ENCODE measurements at places on chromosomes 2 and 18.

DNA sequence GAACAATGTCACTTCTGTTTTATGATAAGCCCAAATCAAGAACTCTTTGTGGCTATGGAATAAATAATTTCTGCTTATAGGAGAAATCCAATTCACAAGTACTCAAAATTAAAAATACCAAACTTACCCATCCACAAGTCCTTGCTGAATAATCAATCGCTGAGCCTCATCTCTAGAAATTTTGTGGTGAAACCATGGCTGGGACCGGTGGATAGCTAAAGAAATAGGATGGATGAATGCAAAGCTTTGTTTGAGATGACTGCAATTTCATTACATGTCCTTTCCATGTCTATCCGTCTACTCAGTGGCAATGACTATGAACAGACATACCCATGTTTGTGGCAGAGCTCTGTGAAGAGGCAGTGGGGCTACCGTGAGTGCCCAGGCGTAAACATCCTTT, 124.4 kb downstream of the GRB14 start:
- DNase-seq: no peak

- no peak for DNase-seq
These were observed 398.7 kb upstream of the SALL3 start for GRCh38 chr18:78580835-78581339.

- DNase-seq: no peak
These were observed 118.2 kb downstream of the ZNF516 start for GRCh38 chr18:76376668-76377358.

DNA sequence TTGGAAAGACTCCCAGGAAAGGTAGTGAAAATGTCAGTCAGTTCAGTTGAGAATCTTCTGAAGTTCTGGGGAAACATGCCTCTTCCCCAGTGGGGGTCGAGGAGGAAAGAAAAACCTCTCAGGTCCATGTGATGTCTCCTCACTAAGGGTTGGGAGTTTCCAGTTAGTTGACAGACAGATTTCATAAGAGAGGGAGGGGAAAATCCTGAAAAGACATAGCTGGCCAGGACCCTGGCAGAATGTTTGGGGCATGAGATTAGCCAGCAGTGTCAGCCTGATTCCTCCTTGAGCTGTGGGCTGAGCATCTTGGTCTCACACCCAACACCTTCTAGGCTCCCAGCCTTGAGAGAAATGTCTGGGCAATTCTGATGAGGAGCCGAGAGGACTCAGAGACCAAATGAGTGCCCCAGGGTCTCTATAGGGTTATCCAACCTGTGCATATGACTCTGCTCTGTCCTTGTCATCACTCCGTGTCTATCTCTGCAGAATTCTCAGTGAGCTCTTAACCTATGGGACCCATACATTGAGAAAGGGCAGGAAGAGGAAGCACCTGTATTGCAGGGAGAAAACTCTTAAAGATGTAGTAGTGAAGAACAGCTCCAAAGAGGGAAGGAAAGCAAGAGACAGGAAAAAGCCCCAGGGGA, 13.9 kb downstream of the BMP10 start:
- no peak for DNase-seq

GRCh38 chr2:46010223-46010924, 286.8 kb upstream of the EPAS1 start:
- DNase-seq: no peak

DNA sequence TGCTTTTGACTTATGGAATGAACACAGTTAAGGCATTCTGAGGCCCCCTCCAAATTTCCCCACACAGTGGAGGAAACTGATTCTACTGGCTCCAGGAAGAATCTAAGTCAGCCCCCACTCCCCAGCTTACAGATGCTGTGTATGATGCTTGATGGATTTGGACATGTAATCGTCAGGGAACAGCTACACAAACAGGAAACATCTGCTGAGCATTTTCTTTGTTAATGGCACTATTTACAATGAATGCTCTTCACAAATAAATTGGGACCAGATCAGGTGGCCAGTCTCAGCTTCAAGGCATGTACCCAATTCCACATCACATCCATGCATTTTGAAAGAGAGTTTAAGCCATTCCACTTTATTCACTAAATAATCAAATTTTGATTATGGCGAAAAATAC, 562.3 kb downstream of the SOX11 start:
- no peak for DNase-seq

GRCh38 chr18:78123144-78123909, 856.3 kb upstream of the SALL3 start:
- DNase-seq: no peak

- DNase-seq: no peak
These were observed 38.4 kb upstream of the DTNB start for GRCh38 chr2:25711675-25712354.

- DNase-seq: peak; percentile 23
These were observed 3.1 kb downstream of the PAIP2B start for GRCh38 chr2:71223767-71224333.

DNA sequence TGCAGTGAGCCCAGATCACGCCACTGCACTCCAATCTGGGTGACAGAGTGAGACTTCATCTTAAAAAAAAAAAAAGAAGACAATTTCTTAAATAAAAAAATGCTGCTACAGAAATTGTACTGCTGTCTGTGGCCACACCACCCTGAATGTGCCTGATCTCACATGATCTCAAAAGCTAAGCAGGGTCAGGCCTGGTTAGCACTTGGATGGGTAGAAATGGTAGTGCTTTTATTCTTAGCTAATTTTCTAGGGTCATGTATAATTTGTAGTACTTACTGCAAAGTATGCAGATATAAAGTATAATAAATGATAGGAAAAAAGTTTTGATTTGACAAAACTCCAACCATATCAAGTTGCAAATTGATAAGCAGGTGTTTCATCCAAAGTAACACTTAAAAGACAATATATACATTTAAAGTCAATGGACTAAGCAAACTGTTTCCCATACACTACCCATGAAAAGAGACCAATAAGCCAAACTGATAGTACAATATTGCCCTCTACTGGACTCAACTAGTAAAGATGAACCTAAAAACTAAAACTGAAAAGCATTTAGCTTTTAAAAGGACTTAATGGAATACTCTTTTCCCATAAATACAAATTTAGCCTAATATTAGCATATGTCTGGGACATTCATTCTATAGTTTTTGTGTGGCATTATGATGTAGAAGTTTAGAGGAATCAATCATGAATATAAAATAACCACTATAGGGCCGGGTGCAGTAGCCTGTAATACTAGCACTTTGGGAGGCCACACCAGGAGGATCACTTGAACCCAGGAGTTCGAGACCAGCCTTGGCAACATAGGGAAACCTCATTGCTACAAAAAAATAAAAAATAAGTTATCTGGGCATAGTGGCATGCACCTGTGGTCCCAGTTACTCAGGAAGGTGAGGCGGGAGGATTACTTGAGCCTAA, 18.6 kb upstream of the PEX13 start:
- peak; percentile 43 for DNase-seq

DNA sequence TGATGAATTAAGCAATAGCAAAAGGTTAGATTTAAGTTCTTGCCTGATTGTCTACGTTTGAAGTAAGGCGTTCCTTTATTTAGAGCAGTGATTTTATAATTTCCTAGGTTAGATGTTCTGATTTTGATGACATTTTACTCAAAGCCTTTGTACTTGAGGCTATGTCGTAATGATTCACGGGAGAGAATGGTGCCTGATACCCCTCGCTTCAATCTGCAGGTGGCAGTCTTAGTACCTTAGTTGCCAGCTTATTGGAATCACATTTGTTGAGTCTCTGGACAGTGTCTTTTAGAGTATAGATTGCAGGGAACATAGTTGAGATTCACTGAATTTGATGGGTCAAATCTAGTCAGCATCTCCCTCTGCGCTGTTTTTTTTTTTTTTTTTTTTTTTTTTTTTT, 89.5 kb downstream of the BIRC6 start:
- DNase-seq: no peak

DNA sequence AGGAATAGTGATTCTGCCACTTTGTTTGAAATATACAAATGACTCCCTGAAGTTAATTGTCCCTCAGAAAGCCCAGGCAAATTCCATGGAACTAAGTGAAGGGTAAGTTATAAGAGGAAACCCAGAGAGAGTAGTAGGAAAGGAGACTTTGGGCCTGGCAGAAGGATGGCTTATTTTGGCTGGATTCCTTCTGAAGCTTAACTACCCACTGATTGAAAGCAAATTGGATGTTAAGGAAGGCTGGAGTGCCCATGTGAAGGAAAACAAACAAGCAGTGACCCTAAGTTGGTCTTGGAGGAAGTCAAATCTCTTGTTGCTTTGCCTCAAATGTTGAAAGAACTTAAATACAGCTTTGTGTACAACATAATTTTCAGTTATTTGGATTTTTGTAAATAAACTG, 1106.4 kb upstream of the ZEB2 start:
- no peak for DNase-seq

GRCh38 chr18:73318739-73319479, 451.1 kb upstream of the NETO1 start:
- DNase-seq: no peak

DNA sequence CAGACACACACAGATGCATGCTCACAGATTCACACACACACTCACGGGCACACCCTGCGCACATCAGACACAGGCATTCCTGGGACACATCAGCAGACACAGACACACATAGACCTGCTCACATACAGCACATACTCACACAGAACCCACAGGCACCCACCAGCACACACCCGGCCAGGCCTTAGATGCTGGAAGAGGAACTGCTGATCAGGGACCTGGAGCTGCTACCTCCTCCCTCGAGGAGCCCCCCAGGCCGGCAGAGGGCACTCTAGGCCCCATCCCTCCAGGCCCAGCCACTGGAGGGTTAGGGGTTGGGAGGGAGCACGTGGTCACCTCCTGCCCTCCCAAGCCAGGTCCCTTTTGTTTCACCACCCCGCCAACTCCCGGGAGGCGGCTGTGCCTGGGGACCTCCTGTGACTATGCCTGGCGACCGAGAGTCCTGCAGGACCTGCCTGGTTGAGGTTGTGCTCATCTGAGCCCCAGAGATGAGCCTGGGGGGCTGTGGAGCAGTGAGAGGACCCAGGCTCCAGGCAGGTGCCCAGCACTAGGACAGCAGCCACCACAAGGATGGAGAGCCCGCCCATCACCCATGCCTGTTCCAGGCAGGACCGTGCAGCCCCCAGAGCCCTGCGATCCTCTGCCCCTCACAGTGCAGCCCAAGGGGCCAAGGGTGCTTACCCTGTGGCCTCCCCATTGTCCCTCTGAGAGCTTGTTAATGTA, 21.0 kb upstream of the PTMA start:
- peak; percentile 86 for DNase-seq

DNA sequence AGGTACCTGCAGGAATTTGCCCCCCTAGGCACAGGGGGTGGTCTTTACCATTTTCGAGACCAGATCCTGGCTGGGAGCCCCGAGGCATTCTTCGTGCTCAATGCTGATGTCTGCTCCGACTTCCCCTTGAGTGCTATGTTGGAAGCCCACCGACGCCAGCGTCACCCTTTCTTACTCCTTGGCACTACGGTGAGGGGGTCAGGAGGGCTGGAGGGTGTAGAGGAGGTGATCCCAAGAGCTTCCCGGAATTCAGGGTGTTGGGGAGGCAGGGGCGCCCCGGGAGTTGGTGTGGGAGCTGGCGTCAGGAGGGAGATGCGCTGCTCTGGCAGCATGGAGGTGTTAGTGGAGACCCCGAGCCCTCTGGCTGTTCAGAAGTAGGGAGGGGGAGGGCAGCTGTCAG, 3.2 kb downstream of the GMPPA start:
- no peak for DNase-seq

DNA sequence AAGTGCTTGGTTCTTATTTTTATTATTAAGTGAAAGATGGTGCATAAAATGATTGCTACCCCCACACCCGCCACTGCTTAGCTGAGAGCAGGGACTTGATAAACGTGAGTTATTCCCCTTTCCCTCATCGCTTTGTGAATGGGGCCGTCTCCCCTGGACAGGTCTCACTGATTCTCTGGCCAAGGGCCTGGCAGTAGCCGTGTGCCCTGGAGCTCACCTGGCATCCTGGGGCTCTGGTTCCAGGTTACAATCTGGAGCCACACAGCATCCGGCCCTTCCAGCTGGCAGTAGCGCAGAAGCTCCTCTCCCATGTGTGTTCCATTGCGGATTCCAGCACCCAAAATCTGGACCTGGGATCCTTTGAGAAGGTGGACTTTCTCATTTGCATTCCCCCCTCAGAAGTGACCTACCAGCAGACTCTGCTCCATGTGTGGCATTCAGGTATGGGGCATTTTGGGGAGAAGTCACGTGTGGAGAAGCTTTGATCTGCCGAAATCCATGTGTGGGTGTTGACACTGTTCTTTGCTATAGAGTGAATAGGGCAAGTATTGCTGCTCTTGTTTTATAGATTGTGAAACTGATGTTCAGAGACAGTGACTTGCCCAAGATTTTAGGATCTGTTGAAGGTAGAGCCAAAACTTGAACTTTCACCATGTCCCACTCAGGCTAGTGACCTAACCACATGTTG, 63.8 kb downstream of the GREB1 start:
- no peak for DNase-seq

DNA sequence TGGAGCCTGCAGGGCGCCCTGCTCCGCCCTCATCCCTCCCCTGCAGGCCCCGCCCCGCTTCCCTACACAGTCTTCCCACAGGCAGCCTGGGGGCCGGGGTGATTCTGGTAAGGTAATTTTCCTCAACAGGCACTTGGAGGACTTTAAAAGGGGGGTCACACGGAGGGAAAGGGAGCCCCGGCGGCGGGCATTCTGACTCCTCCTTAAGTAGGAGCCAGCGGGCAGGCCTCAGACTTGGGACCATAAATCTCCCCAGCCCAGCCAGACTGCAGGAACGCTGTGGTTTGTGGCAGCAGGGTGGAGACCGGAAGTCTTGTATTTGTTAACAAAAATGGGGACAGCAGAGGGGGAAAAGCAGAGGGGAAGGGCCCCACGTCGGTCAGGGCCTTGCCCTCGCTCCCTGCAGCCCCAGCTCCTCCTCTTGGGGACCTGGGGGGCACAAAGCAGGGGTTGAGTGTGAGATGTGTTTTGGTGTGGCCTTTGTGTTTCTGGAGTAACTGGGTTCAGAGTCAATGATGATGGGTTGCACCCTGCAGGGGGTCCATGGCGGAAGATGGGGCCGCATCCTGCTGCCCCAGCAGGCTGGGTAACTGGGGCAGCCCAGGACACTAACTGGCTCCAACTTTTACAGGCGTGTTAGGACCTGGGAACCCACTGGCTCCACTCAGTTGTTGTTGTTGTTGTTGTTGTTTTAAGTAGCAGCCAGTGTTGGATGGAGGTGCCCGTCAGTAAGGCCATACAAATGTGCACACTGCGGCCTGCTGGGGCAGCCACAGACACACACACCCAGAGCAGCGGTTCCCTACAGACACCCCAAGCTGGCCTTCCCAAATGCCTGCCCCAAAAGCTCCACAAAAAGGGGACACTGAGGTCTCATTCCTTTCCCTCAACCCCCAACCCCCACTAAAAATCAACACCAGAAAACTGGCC, 27.7 kb downstream of the SMAD7 start:
- DNase-seq: no peak

- DNase-seq: no peak
These were observed 16.7 kb downstream of the HOXD1 start for GRCh38 chr2:176205126-176205525.

GRCh38 chr2:62941413-62941812, 109.2 kb upstream of the OTX1 start:
- no peak for DNase-seq

- DNase-seq: peak; percentile 85
These were observed 46.9 kb upstream of the USP14 start for GRCh38 chr18:111306-112014.

All from GM20000 (cell line).